ENCODE measurements at places on chromosomes 7 and 10.

DNA sequence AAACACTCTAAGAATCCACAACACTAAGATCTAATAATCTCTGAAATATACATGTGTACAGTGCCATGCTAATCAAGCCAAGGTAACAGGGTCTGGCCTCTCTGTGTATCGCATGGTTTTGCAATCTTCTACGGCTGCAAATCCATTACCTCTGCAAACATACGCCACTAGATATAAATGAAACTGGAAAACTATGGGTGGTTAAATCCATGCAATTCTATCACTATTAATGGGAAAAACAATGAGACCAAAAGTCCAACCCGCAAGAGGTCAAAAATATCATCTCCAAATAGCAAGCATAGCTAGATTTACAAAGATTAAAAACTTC is 23.0 kb downstream of the SGCE start:
- DNase-seq: no peak
- H3K27me3 ChIP-seq: no peaks in the 10 kb centered on the region
- peaks cover 8% of the 10 kb centered on the region for H3K4me1 ChIP-seq
- H3K36me3 ChIP-seq: no peaks in the 10 kb centered on the region

- no peak overlapping the region for H3K27ac ChIP-seq
- H3K4me3 ChIP-seq: no peak overlapping the region
- no peak for DNase-seq
- H3K27me3 ChIP-seq: no peaks in the 10 kb centered on the region
- H3K36me3 ChIP-seq: no peaks in the 10 kb centered on the region
These were observed 79.8 kb downstream of the EPDR1 start for GRCh38 chr7:38000272-38000671.

- peak overlapping the region; percentile 77 for H3K4me3 ChIP-seq
- H3K27ac ChIP-seq: peak overlapping the region; percentile 82
- H3K27me3 ChIP-seq: no peaks in the 10 kb centered on the region
- peaks cover 12% of the 10 kb centered on the region for H3K4me1 ChIP-seq
- DNase-seq: no peak
These were observed 1.8 kb upstream of the PDGFA start for GRCh38 chr7:521221-522070.

- H3K27ac ChIP-seq: no peak overlapping the region
- H3K4me1 ChIP-seq: no peaks in the 10 kb centered on the region
- no peaks in the 10 kb centered on the region for H3K36me3 ChIP-seq
- H3K27me3 ChIP-seq: no peaks in the 10 kb centered on the region
These were observed 72.9 kb upstream of the SKAP2 start for GRCh38 chr7:26937306-26937705.
